Cardiac septum (tissue), 1 donor: ENCODE measurements at places on chromosomes 6 and 20.

DNA sequence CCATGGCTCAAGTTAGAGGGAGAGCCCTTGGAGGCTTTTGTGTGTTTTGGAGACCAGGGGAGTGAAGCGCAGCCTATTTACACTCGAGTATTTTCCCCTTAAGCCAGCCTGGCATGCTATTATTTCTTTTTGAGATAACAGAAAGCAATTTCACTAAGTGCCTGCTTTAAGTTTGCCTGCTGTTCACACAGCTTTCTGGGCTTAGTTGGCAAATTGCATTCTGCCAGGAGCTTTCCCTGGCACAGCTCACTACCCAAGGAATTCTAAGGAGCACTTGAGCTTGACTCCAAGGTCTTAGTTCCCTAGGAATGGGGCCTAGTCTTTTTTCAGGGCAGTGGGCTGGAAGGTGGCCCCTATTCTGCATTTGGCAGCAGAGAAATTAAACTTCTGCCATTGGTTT, 19.0 kb upstream of the ASXL1 start:
- no peak for DNase-seq

DNA sequence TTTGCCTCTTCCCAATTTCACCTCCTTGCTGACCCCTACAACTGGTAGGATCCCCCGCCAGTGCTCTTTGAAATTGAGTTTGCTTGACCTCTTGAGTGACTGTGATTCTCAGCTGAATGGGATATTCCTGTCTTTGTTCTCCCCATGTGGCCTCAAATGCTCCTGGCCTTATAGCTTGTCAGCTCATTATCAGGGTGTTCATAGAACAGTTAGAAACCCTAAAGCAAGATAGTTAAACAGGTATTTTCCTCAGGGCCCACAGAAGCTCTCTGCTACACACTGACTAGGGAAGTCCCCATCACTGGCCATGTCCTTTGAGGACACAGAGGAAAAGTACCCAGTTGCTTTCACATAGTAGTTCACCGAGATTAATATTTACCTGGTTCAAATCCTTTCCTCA, 211.5 kb upstream of the DTNBP1 start:
- DNase-seq: no peak

GRCh38 chr6:13980534-13980933, 55.8 kb downstream of the RNF182 start:
- no peak for DNase-seq

GRCh38 chr6:151388997-151389617, 2.3 kb downstream of the ZBTB2 start:
- no peak for DNase-seq

DNA sequence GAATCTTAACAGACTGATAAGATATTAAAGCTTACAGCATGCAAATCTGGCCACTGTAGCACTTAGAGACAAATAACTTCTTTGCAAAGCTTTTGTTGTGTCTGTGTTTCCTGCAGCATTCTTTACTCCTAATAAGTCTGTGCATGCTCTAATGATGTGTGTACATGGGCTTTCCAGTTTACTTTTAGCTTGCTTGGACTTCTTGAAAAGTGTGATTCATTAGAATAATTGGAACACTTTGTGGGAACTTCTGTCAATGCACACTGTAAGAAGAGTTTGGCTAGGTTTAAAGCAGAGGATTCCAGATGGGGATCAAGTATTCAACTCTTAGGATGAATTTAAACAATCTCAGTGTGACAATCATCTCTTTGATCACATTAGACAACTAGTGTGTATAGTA, 22.1 kb upstream of the TINAG start:
- DNase-seq: no peak

GRCh38 chr20:38212806-38213606, 47.5 kb downstream of the KIAA1755 start:
- peak; percentile 74 for DNase-seq

GRCh38 chr6:94272327-94272726, 853.0 kb upstream of the EPHA7 start:
- DNase-seq: no peak

GRCh38 chr20:32362901-32363364, 4.8 kb downstream of the ASXL1 start:
- DNase-seq: no peak

DNA sequence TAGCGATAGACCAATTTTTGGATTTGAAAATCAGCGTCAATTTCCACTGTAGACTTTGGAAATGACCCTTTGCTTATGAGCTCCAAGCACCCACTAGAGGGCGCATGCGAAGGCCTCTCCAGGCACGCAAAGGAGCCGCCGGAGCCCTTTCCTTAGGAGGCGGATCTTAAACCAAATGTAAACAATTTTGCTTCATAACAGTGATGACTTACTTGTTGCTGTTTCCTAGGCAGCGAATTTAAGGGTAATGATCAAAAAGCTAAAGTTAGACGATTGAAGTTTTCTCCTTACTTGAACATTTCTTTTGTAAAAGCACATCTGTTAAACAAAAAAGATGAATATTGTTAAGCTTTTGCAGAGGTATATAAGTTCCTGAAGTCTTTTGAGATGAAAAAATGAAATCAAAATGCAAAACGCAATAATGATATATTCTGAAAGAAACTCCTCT, 29.2 kb upstream of the EXOC2 start:
- peak; percentile 81 for DNase-seq

GRCh38 chr6:135224037-135224647, 43.0 kb downstream of the MYB start:
- DNase-seq: no peak

DNA sequence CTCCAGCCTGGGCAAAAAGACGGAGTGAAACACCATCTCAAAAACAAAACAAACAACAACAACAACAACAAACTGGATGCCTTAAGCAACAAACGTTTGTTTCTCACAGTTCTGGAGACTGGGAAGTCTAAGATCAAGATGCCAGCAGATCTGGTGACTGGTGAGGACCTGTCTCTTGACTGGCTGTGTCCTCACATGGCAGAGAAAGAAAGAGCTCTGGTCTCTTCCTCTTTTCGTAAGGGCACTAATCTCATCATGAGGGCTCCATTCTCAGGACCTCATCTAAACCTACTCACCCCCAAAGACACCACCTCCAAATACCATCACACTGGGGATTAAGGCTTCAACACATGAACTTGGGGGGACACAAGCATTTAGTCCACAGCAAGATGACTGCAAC, 13.5 kb upstream of the GFOD1 start:
- no peak for DNase-seq

- no peak for DNase-seq
These were observed 39.2 kb upstream of the CLDN20 start for GRCh38 chr6:155224618-155225017.

DNA sequence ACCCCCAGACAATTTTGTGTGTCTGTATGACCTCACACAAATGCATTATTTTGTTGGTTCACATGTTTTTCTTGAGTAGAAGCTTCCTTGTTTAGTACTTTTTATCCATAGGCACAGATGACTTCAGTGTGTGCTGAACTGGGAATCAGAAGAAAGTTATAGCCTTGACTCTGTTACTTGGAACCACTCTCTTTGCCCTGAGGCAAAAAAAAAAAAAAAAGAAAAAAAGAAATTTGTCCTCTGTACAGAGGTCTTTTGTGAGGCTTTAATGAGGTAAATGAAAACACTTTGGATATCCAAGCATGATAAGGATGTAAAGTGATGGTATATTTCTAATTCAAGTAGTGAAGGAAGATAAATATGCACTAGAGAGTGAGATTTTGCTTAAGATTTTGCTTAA, 51.9 kb downstream of the TRMT11 start:
- DNase-seq: no peak

GRCh38 chr6:36353411-36353915, 16.8 kb upstream of the BNIP5 start:
- no peak for DNase-seq

- DNase-seq: no peak
These were observed 36.9 kb downstream of the SLC24A3 start for GRCh38 chr20:19249106-19249879.

- no peak for DNase-seq
These were observed 92.6 kb downstream of the RNGTT start for GRCh38 chr6:88870717-88871330.

DNA sequence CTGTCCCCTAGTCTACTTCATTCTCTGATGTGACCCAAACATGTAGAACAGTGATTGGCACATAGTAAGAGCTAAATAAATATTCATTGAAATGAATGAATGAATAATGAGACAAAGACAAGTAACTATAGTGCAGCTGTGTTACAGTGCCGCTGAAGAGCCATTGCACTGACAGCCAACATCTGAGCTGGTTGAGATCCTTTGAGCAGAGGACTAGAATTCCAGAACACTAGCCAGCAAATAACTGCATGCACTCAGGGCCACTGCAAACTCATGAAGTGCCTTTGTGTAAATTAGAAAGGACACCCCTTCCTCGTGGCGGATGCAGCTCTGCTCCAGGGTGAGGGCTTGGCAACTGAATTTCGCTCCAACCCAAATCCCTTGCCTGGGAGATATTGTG, 230.3 kb upstream of the CDYL start:
- DNase-seq: no peak

DNA sequence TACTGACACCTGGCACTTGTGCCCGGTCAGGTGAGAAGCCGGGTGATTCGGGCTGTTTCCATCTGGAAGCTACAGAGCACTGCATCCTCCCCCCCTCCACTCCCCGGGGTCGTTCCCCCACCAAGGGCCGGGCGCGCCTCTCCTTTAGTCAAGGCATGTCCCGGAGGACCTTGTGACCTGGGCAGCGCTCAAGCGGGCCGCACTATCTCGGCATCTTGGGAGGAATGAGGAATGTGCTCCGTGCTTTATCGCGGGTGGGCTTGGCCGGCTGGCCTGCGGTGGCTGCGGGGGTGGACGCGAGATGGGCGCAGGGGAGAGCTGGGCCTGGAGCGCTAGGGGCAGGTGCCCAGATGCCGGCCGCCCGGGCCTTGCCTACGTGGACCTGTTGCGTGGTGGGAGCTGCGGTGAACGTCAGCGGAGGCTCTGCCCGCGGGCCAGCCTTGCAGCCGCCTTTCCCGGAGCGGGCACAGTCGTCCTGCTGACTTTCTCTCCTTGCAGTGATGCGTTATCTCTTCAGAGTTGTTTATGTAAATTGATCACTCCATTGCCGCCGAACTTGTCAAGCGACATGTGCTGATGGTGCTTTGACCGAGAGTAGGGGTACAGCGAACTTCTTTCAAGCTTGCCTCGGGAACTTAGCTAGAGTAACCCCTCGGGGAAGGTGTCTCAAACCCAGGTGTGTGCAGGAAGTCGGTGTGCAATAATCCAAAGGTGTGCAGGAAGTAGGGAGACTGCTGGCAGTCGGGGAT, 1.1 kb downstream of the LRRC1 start:
- DNase-seq: no peak

GRCh38 chr6:131950767-131951575, at the start of gene CCN2:
Gene CCN2, minus strand, starts transcription at chr6:131951372. Its CDS starts 200 bp downstream, at chr6:131951172.
- DNase-seq: peak; percentile 88

DNA sequence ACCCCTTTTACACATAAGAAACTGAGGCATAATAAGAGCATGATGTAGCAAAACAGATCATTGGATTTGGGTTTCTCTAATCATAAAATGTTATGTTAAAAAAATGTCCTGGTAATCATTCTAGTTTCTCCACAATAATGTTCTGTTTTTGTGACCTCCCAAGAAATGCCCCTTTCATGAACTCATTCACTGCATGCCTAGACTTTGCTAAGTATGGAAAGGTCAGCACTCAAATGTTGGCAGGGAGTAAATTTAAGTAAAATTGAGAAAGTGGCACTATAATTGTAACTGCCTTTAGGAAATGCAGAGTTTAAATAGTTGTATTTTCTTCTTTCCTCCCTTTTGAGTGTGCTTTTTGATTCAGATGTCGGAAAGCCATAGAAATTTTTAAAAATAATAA, 48.5 kb upstream of the ID4 start:
- no peak for DNase-seq

DNA sequence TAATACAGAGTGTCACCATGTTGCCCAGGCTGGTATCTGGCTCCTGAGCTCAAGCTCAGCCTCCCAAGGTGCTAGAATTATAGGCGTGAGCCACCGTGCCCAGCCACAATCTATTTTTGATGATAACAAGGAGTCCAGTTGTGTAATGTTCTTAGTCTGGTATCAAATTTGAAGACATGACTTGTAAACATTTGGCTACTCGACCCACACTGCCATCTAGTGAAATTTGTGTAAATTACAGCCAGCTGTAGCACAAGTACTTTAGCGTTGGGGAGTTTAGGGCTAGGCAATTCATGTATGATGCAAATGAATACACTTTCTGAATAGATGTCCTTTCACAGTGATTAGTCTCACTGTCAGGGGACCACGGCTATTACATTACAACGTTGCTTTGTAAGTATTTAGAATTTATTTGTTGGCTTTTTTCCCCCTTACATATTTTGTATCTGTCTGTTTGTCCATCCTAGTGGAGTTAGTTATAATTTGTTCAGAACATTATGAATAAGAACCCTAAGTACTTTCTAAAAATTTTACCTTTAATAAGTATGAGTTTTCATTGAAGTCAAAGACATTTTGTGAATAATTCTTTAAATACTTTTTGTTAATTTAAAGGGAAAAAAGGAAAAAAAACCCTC, 139.7 kb downstream of the PRDM13 start:
- no peak for DNase-seq

DNA sequence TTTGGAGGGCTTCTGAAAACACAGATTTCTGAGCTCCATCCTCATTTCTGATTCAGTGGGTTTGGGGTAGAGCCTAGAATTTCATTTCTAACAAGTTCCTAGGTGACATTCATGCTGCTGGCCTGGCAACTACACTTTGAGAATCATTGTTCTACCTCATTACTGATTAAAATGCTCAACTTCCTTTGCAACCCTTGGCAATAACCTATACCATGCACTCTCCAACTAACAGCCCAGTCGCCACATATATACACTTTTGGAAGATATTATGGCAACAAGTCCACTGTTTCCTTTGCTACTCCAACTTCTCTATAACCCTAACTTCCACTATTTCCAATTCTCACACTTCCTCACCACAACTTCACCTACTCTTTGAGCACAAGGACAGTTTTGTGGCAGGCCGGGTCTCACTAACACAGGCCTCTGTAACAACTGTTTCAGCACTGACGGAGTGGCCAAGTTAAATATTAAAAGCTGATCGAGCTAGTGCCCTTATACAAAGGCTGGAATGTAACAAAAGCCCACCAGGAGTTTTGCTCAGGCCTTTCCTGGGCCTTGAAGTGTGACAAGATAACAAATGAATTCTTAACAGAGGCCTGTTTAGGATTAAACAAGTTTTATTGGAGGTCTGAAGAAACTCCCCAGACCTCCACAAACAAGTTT, 32.1 kb upstream of the RAB23 start:
- DNase-seq: no peak

GRCh38 chr6:52304983-52305390, 20.4 kb upstream of the MCM3 start:
- DNase-seq: no peak

DNA sequence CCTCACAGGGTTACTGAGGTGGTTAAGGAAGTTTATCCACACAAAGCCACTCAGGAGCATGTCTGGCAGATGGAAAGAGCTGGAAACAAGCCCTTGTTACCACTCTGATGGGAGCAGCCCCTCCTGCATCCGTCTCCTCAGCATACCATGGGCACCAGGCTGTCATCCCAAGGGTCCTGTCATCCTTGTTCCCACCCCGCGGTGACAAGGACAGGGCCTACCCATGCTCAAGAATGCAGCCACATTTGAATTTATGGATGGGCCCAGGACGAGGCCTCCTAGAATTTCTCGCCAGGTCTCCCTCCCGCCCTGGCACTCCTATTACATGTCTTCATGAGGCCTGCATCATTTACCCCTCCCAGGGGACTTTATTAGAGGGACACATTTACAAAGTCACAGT, 60.0 kb downstream of the NPEPL1 start:
- DNase-seq: no peak
